ENCODE measurements at places on chromosomes 7 and 10.

- no peak for DNase-seq
Measured at GRCh38 chr7:66699998-66700397, 40.5 kb upstream of the RABGEF1 start.

DNA sequence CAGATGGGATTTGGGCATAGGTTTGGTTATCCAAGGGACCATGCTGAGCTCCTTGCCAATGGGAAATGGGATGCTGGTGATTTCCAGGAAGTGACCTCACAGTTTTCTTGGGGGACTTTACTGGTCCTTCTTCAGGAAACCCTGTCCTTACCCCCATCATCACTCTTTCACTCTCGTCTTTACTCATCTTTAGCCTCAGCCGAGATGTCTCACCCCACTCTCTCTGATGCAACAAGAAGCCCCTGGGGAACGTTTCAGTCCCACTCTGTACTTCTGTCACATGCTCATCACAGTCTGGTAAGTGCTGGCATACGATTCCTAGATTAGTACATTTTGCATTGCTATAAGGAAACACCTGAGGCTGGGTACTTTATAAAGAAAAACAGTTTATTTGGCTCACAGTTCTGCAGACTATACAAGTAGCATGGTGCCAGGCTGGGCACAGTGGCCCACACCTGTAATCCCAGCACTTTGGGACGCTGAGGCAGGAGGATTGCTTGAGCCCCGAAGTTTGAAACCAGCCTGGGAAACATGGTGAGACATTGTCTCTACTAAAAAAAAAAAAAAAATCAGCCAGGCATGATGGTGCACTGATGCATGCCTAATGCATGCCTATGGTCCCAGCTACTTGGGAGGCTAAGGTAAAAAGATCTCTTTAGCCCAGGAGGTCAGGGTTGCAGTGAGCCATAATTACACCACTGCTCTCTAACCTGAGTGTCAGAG is 63.5 kb upstream of the VKORC1L1 start:
- DNase-seq, result no peak

GRCh38 chr10:114306116-114306973 is 67.3 kb downstream of the VWA2 start:
- DNase-seq, result no peak

DNA sequence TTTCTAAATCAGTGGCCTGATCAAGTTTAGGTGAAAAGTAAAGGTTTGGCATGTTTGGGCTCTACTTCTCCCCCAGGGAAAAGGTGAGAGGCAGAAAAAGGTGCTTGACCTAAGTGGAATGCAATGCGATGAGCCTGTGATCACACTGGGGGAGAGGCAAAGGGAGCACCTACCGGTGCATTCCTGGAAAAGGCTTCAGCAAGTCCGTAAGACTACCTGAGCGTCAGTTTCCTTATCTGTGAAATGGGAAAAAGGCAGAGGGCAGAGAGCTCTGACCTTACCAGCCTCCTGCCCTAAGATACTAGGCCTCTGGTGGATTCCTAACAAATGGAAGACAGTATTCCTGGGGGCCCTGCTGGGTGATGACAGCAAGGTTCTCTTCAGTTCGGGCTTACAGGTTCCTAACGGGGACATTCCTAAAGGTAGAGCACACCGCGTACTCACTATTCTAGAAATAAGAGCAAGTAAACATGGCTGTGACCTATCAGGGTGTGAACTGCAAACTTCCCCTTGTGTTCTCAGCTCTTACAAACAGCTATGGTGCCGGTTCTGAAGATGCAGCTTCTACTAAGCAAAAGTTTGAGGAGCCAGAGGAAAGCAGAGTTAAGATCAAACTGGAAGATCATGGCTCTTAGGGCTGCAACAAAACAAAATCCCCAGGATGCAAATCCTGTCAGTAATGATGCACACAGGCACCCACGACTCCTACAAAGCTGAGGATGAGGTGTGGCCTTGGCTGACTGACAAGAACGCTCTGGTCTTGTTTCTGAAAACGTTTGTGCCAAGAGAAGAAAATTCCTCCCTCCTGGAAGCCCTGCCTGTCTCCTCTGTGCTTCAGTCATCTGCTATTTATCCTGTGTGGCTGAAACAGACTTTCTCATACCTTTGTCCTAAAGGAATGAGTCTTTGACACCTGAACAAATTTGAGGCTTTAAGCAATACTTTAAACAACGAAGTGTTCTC is 13.3 kb upstream of the ACSL5 start:
- no peak for DNase-seq
